ENCODE measurements at places on chromosomes 16 and 17. TPM values are rescaled to one million over a fixed set of nuclear protein-coding genes. Genes with fewer than 3 reads are reported as not detected.

The ZNF469 gene
- 0.65 TPM for total RNA-seq

The FOXJ1 gene
- total RNA-seq: not detected

The MMP25 gene
- 1.5 TPM for total RNA-seq

The TBC1D3I gene
- total RNA-seq: not detected

GRCh38 chr17:78210111-78210510, 3.9 kb upstream of the BIRC5 start:
- no peak for DNase-seq

- no peak for DNase-seq
Measured at GRCh38 chr16:30068750-30069610, 3.4 kb downstream of the ALDOA start.

GRCh38 chr17:40338058-40338457, 26.5 kb downstream of the GJD3 start:
- no peak for DNase-seq

- no peak for DNase-seq
Measured at GRCh38 chr17:63474586-63475460, 2.0 kb upstream of the ACE start.

GRCh38 chr16:58753711-58754134, 19.6 kb upstream of the GOT2 start:
- DNase-seq: no peak

DNA sequence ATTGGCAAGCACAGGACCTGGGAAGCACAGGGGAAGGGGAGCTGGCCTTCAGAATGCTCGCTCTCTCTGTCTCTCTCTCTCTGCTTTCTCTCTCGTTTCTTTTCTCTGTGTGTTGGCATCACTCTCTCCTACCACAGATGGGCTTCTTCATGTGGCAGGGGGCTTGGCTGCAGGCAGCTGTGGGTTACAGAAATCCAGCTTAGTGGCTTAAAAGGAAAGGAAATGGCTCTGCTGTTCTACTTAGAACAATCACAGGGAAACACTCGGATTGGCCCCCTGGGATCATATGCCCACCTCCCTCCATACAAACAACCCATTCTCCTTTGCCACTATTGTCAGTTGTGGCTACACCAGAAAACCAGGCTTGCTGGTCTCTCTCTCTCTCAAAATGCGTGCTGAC, 20.4 kb downstream of the TBX2 start:
- DNase-seq: no peak

DNA sequence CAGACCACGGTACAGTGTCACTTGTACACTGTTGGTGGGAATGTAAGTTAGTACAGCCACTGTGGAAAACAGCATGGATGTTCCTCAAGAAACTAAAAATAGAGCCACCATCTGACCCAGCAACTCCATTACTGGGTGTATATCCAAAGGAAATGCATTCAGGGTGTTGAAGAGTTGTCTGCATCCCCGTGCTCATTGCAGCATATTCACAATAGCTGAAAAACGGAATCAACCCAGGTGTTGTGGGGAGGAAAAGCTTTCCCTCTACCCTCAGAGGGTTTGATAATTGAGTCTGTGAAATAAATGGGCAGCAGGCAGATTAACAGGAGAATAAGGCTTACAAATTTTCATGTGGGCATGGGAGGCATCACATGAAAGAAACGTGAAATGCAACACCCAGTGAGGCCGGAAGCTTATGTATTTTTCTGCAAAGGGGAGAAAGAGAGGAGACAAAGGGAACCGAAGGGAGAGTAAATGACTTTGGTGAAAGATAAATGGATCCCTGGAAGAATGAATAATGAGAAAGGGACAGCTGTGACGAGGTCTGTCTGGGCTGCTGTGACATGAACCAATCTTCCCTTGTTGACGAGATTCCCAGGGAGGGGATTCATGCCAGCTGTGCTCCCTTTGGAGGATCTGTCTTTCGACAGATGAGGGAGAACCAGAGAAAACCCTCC, 106.2 kb downstream of the KCNJ12 start:
- DNase-seq: no peak

Data from left cardiac atrium (tissue), 4 donors.